AG09309 (cell line): ENCODE measurements at places on chromosomes 7 and 10.

DNA sequence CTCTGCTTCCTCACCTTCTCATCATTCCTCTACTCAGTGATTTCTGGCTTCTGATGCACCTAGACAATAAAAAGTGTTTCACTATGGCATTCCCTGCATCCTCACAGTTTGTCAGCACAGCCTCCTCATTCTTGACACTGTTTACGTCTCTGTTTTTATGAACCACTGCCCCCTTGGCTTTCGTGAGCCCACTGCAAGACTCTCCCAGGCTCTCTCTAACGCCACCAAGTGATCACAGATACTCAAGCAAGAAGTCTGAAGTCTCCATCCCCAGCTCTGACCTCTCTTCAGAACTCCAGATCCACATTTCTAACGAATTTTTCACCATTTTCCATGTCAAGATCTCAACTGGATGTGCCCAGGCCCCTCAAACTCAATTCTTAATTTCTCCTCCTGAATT lies 8.9 kb downstream of the SLC16A9 start:
- DNase-seq: no peak

- DNase-seq: no peak
Observed at GRCh38 chr7:135990258-135990657, 13.1 kb upstream of the MTPN start.

DNA sequence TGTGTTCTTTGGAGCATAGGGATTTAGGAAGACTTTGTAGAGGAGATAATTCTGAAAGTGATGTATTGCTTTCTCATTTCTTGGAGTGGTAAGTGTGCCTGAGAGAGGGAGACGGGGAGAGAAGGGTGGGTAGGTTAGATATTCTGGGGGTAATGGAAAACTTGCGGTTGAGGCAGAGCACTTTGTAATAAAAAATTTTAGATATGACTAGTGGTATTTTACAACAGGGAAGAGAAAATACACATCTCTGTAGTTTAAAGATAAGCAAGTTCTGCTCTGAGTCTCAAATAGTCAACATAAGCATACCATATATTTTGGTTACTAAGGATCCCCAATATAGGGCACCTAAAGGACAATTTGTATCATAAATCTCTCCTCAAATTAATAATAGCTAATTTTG lies 6.6 kb downstream of the VPS50 start:
- DNase-seq: no peak

DNA sequence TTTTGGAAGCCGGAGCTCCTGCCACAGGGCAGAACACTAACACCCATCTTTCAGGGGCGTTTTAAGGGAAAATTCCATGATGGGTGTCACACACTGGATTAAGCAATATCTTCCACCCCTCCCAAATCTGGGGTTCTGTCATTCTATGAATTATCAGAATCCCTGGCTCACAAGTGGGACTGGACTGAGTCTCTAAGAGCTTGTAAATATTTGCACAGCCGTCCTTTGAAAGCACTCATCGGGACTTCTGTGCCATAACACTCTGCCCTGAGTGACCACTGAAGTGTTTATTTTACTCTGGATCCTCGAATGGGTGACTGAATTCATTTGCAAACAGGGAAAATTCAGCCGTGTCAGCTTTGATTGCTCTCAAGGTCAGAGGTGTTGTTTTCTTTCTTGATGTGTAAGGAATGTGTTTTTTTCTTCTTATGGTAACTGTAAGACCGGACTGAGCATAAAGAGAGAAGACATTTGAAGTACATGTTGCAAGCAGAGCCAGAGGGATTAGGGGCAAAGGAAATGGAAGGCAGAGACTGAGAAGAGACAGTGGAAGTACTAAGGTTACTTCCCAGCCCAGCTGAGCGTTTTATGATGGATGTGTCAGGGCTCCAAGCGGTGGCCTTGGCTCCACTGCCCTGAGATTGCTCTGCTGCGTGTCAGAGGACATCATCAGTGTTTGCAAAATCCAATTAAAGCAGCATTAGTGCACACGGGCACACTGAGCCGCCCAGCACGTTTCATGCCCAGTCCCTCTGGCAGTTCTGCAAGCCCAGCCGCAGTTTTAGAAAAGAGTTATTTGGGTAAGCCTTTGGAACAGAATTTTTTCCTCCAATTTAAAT lies 17.7 kb upstream of the GTPBP4 start:
- no peak for DNase-seq

DNA sequence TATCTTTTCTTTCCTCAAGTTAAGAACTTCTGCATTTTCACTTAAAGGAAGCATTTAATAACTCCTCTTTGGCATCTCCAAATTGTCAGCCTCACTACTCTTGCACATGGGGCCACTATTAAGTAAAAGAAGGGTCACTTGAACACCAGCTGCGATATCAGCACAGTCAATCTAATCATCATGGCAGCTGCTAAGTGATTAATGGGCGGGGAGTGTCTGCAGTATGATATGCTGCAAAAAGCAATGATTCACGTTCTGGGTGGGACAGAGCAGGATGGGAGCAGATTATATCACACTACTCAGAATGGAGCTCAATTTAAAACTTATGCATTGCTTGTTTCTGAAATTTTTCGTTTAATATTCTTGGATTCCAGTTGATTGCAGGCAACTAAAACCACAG lies 447.4 kb upstream of the PFKP start:
- no peak for DNase-seq

DNA sequence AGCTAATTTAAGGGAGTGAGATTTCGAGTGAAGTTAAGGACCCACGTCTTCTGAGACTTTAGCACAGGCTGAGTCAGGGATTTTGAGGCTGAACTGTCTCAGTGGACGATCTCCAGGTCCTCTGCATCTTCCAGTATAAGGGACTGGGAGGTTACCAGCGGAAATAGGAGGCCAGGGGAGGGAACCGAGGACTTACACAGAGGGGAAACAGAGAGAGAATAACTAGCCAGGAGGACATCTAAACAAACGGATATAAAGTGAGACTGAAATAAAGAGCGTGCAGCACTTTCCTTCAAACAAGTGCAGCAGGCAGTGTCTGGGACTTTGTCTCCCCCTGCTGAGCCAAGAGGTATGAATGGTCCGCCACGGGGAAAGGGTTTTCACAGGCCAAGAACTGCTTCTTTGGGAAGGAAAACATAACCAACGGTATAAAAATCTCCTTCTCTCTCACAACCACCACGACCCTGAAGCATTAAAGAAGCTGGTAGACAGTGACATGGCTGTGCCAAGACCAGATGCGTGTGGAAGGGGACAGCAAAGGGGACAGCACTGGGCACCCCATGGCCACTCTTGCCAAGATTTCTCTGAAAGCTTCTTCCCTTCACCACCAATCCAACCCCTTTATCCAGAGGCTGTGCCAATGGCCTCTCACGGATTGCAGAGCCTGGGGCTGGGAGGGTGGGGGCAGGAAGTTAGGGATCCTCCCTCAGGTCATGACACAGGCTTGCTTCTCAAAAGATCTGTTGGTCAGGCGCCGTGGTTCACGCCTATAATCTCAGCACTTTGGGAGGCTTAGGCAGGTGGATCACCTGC lies 72.0 kb downstream of the SLC37A3 start:
- peak; percentile 39 for DNase-seq

DNA sequence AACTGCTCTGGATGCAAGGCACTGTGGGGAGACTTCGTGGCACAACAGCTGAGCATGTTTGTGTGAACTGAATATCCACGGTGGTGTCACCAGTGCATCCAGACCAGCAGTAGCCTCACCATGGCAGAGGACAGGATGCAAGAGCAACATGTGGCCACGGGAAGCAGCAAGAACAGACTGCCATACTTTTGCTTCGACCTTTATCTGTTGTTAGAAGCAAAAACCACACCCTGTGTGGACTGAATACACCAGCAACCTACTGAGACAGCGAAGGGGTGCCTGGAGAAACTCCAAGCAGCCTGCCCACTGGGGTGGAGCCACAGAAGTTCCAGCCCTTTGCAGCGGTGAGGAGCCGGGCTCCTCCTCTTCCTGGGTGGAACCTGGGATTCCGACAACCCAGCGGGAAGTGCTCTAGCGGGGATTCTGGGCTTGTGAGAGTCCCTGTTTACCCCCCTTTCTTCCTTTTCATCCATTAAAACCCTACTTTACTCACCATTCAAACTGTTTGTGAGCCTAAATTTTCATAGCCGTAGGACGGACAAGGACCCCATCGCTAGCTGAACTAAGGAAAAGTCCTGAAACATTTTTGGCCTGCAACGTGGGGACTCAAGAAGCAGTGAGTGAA lies 584.9 kb downstream of the GRM8 start:
- DNase-seq: no peak
